A673 (cell line): ENCODE measurements at places on chromosomes 12 and 14. TPM values are rescaled to one million over a fixed set of nuclear protein-coding genes. Genes with fewer than 3 reads are reported as not detected.
A peak's percentile ranks its signal among the peaks of the same experiment; 100 is the strongest.

- H3K27me3 ChIP-seq: no peaks in the 10 kb centered on the region
- H3K27ac ChIP-seq: peak overlapping the region; percentile 99
- no peaks in the 10 kb centered on the region for H3K36me3 ChIP-seq
- H3K4me3 ChIP-seq: no peak overlapping the region
- peaks cover 83% of the 10 kb centered on the region for H3K4me1 ChIP-seq
These were observed 92.7 kb downstream of the LRRC74A start for GRCh38 chr14:76918782-76919394.

DNA sequence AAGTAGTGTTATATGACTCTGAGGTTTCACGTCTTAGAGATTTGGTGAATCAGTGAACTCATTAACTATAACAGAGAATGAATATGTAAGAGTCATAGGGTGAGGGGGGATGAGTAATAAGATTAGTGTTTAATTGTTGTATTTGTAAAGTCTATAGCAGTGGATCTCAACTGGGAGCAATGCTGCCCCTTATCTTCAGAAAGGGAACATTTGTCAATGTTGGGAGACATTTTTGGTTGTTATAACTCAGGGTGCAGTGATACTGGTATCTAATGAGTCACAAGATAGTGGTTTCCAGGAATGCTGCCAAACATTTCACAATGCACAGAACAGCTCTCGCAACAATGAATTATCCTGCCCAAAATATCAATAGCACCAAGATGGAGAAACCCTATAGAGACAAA is 1193.7 kb downstream of the GALC start:
- peaks cover 20% of the 10 kb centered on the region for H3K4me1 ChIP-seq
- no peaks in the 10 kb centered on the region for H3K36me3 ChIP-seq
- no peaks in the 10 kb centered on the region for H3K27me3 ChIP-seq
- H3K27ac ChIP-seq: no peak overlapping the region
- H3K4me3 ChIP-seq: no peak overlapping the region
- peak; percentile 86 for DNase-seq

GRCh38 chr14:73824127-73824526 is 27.5 kb upstream of the PTGR2 start:
- H3K27ac ChIP-seq: no peak overlapping the region
- H3K36me3 ChIP-seq: no peaks in the 10 kb centered on the region
- H3K4me1 ChIP-seq: peaks cover 4% of the 10 kb centered on the region
- DNase-seq: no peak

DNA sequence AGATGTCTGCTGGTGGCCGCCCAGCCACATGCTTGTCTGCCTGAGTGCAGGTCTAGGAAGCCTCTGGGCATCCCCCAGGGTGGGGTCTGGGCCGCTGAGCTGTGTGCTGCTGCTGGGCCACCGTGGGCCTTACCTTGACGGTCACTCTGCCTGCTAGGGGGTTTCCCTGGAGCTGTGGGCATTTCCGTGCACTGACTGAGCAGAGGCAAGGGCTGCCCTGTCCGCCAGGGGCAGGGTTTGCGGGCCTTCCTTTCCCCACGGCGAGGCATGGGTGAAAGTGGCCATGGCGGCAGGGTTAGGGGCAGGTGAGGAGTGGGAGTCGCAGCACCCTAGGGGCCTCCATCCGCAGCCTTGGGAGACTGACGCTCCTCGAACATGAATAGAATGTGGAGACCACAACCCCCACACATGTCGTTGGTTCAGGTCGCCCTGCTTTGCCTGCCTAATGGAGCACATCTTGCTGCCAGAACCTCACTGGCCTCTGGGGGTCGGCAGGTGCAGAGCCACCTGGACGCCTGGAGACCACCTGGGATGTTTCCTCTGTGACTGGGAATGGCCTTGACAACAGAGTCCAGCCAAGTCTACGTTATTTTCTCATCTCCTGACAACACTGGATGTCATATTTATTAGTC is 2.5 kb downstream of the ZBTB42 start:
- H3K27me3 ChIP-seq: no peaks in the 10 kb centered on the region
- no peak overlapping the region for H3K4me3 ChIP-seq
- no peak overlapping the region for H3K27ac ChIP-seq
- peaks cover 18% of the 10 kb centered on the region for H3K4me1 ChIP-seq
- no peak for DNase-seq

DNA sequence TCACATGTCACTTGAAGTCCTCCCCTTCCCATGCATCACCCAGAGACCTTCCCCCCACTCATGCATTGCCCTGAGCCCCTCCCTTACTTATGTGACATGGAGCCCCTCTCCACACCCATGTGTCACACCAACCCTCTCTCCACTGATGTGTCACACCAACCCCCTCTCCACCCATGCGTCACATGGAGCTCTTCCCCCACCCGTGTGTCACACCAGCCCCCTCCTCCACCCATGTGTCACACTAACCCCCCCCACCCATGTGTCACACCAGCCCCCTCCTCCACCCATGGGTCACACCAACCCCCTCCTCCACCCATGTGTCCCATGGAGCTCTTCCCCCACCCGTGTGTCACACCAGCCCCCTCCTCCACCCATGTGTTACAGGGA is 30.4 kb downstream of the RTL1 start:
- no peaks in the 10 kb centered on the region for H3K36me3 ChIP-seq
- DNase-seq: no peak
- H3K27me3 ChIP-seq: no peaks in the 10 kb centered on the region
- no peaks in the 10 kb centered on the region for H3K4me1 ChIP-seq

DNA sequence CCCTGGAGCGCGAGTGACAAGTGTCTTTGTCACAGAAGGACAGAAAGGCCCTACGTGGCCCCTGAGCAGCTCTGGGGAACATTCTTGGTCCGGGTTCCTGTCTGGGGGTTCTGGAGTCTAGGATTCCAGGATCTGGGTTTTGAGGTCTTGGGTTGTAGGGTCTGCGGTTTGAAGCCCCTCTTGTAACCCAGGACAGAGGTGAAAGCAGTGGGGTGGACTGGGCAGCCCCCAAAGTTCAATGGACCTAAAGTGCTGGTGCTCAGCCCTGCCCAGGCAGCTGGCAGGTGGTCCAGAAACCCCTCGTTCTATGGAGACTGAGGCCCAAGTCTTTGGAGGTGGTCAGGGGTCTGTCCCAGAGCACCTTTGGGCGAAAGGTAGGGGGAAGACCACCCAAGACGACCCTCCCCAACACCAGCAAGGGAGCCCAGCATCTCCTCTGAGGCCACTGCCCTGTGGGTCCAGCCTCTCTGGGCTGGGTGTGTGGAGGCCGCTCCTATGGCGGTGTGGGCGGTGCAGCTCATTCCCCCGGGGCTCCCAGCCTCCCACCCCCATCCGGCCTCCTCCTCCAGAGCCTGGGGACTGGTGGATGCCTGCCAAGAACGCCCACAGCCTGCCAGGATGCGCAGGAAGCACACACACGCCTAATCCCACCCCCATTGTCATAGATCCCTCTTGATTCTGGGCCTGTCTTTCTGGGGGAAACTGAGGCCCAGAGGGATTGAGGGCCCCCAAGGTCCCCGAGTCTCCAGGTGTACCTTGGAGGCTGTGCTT is 30.2 kb upstream of the ANKRD9 start:
- H3K27ac ChIP-seq: peak overlapping the region; percentile 96
- peaks cover 56% of the 10 kb centered on the region for H3K4me1 ChIP-seq
- peak overlapping the region; percentile 23 for H3K4me3 ChIP-seq
- peak; percentile 98 for DNase-seq
- no peaks in the 10 kb centered on the region for H3K27me3 ChIP-seq

- no peak overlapping the region for H3K4me3 ChIP-seq
- H3K36me3 ChIP-seq: no peaks in the 10 kb centered on the region
- no peak overlapping the region for H3K27ac ChIP-seq
- H3K27me3 ChIP-seq: no peaks in the 10 kb centered on the region
- no peak for DNase-seq
- no peaks in the 10 kb centered on the region for H3K4me1 ChIP-seq
These were observed 345.0 kb downstream of the LRIG3 start for GRCh38 chr12:58575256-58575655.

Gene LHX5
- total RNA-seq: not detected in 2 replicates

Gene C12orf54
- not detected in 2 replicates for total RNA-seq
